ENCODE measurements at places on chromosomes 7 and 10.

- no peak for DNase-seq
Observed at GRCh38 chr7:16528520-16528919, 1.9 kb downstream of the LRRC72 start.

DNA sequence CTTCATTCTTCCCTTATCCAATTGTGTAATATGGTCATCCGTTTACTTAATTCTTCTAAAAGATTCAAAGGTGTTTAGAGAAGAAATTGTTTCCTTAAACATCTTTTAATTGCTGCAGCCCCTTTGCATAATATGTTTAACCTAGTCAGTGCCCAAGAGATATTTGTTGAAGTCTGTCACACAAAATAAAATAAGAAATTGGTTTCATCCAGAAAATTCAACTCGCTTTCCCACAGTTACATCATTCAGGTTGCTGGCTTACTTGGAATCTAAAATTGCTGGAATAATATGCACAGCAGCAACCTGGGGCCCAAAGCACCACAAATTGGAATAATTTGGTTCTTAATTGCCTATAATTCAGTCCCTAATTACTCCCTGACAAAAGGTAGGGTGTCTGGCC, 155.1 kb upstream of the ETV1 start:
- DNase-seq = no peak

DNA sequence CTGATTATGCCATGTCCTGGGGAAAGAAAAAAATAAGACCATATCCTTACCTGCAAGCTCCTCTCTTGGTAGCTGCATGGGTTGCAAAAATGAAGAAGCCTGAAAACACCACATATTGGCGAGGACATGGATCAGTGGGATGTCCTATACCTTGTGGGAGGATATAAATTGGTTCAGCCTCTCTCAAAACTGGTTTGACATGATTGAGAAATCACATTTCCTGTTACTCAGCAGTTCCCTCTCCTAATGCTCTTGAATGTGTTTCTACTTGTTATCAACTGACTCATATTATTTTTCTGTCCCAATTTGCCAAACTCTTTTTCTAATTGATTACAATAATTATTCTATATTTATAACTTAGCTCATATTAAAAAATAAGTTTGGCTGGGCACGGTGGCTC, 380.2 kb downstream of the EXOC4 start:
- DNase-seq = no peak

DNA sequence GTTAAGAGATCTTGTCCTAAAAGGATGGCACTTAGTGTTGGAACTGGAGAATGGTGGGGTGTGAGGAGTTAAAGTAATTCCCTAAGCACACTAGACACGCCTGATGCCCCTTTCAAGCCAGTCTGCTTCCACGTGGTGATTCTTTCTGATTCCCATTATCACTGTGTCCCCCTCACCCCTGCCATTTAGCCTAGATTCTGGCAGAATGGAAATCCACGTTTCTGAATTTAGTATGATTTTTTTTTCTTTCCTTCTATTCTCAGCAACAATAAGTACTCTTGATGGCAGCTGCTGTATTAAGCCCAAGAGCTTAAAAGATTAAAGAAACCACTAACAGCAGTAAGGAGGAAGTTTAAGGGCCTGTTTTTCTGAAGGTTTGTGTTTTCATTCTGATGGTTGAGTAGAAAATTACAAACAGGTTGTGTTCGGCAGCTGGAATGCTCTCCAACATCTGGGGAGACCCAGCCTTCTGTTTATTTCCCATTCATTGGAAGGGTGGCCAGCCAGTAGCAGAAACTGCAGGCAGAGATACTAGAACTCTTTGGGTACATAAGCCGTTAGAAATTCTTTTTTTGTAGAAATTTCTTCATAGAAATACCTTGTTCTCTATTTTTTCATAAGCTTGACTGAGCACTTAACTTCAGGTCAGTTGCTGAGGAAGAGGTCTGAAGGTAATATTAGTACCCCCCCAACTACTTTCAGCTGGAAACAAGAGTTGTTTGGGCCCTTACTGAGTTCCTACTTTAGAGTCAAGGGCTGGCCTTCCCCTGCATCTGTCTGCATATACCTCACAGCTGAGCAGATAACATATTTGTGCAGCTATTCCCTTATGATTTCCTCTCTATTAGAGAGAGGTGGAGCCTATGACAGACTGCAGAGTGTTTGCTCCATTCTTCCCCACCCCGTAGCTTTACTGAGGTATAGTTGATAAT, 355.1 kb downstream of the AUTS2 start:
- DNase-seq = peak; percentile 57

DNA sequence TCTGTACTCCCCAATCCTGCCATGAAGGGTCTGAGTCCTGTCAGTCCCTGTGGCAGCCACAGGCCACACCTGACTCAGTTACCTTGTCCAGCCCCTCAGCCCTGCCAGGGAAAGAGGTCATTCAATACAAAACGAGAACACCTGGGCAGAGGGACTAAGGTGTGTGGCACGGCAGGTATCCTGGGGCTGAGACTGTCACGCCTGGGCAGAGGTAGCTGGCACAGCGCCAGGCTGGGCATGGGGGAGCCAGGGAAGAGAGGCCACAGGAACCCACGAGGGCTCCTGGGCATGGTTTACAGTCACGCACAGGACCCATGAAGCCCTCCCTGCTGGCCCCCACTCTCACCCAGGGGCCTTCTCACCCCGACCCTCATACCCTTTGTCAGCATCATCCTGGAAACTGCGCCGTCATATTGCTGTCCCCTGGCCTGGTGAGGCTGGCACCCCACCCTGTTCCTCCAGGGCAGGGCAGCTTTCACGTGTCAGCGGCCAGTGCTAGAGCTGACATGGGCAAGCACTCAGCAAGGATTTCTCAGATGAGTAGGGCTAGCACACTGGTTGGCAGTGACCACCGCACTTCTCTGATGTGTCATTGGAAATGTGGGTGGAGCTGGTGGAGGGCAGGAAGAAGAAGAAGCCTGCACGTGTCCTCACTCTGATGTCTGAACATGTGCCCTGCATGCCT, 42.7 kb downstream of the LRRC18 start:
- no peak for DNase-seq

GRCh38 chr7:73622909-73623797, 1.2 kb downstream of the MLXIPL start:
- peak; percentile 36 for DNase-seq

DNA sequence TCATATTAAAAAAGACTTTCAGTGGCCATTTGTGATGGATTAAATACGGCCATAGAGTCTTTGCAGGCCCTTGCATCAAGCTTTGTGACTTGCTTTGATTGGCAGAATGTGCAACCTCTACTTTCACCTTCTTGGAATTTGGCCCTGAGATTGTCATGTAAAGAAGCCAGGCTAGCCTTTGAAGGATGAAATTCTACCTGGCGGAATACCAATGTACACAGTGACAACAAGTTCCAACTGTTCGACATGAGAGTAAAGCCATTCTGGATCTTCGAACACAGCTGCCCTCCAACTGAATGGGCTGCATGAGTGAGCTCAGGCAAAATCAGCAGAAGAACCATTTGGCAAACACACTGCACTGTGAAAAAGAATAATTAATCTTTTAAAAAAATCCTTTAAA, 321.3 kb downstream of the PHF14 start:
- DNase-seq = no peak

- DNase-seq = no peak
Observed at GRCh38 chr10:77571490-77571889, 66.1 kb downstream of the KCNMA1 start.

DNA sequence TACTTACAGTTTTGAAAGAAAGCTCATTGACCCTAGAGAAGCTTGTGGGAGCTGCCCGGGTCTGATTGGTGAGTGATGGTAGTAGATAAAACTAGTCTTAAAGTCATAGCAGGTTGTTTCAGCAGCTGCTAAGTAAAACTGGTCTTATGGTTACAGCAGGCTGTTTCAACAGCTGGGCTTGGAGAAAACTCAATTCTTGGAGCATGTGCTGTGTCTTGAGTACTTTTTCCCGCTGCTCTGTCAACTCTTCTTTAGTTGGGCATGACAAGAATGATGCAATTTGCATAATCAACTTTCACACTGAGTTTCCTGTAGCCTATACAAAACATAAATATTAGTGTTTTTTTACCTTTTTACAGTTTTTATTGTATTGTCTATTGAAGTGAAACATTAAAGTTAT, 707.9 kb downstream of the AUTS2 start:
- no peak for DNase-seq

DNA sequence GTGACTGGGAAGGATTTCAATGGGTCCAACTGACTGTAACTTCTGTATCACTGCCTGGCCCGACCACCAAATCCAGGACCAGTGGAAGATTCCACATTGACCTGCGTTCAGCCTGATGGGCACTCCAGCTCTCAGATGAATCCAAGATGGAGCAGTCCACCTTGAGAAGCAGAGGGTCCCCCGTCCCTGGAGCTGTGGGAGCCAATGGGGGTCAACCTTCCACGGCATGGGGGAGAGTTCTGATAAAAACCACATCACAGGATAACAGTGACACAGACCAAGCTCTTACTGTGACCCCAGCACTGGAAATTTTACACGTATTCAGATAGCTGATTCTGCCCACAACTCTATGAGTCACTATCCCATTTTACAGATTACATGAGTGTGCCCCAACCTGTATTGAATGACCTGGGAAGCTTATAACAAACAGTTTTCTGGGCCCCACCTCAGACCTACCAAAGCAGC, 11.2 kb downstream of the ZCCHC24 start:
- no peak for DNase-seq

- no peak for DNase-seq
Observed at GRCh38 chr10:132162590-132163277, 24.0 kb upstream of the DPYSL4 start.

- DNase-seq = no peak
Observed at GRCh38 chr7:157412021-157412443, 75.2 kb downstream of the DNAJB6 start.

GRCh38 chr7:1129431-1129830, 30.6 kb downstream of the ZFAND2A start:
- DNase-seq = no peak

GRCh38 chr7:38154278-38154677, 23.8 kb upstream of the STARD3NL start:
- no peak for DNase-seq

GRCh38 chr7:114917211-114917839, 4.6 kb upstream of the MDFIC start:
- DNase-seq = no peak

- no peak for DNase-seq
Observed at GRCh38 chr10:89555688-89556445, 20.5 kb upstream of the SLC16A12 start.

All from eye (tissue), 1 donor.